NCI-H1436 treated with DMSO at 0.1 percent for 48 hours (cell line): ENCODE measurements at places on chromosomes 13 and 19.

DNA sequence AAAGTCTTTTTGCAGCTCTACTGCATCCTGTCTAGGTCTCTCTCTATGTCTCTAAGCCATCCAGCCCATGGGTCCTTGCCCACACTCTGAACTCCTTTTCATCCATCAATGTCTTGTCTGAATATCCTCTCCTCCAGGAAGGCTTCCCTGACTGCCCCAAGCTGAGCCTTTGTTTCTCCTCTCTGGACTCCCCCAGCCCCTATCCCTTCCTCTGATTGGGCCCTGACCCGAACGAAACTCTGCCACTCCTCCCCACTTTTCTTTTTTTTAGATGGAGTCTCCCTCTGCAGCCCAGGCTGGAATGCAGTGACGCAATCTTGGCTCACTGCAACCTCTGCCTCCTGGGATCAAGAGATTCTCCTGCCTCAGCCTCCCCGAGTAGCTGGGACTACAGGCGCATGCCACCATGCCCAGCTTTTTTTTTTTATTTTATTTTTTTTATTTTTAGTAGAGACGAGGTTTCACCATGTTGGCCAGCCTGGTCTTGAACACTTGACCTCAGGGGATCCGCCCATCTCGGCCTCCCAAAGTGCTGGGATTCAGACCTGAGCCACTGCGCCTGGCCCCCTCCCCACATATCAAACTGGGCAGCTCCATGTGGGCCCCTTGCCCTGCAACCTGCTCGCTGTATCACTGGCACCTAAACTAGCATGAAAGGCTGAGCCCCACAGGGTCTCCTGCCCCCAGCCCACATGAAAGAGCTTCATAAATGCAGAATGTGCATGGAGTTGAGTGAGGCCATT lies 870 bp upstream of the UNC13A start:
- DNase-seq, result no peak

GRCh38 chr19:275958-276646 lies 15.1 kb downstream of the PLPP2 start:
- DNase-seq, result no peak

- no peak for DNase-seq
Measured at GRCh38 chr19:12284226-12284625, 10.5 kb downstream of the ZNF44 start.

DNA sequence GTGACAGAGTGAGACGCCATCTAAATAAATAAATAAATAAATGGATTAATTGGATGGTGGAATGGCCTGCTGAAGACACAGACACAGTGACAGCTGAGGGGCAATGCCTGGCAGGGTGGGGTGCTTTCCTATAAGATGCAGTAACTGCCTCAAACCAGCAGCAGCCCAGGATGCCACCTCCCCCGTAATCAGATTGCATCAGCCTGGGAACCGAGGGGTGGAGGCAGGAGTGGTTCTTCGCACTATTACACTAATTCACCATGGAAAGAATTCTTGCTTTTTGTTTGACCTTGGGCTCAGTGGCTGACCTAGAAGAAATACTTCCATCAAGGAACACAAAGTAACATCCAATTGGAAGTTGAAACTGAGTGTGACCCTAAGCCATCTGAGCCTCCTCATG lies 31.6 kb upstream of the USP12 start:
- DNase-seq, result no peak

DNA sequence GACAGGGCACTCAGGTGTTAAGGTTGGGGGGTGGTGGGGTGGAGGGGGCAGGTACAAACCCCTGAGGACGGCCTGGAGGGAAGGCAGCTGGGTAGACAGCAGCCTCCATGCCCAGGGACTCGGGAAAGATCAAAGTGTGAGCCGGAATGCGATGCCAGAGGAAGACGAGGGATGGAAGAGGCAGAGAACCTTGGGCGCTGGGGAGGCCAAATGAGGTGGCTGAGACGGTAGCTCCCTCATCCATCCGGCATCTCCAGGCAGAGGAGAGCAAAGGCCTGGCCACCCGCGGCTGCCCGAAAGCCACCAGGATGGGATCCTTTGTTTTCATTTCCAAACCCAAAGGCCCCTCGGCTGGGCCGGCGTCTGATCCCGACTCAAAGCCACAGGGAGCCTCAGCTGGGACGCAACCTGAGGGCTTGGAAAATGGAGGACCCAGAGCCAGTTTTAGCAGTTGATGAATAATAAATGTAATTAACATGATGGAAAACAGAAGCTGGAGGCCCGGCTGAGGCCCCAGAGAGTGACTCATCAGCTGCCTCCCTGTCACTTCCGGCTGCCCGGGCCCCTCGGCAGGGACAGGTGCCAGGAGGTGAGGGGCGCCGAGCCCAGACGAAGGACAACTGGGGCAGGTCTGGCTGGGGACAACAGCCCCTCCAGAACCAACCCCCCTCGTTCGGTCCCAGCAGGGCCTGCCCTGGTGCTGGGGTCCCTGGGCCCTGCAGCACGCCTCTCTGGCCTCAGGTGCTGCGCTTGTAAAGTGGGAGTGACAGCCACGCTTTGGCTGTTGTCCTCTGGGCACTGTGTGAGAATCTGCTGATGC lies 61.6 kb downstream of the CEBPG start:
- DNase-seq, result no peak

DNA sequence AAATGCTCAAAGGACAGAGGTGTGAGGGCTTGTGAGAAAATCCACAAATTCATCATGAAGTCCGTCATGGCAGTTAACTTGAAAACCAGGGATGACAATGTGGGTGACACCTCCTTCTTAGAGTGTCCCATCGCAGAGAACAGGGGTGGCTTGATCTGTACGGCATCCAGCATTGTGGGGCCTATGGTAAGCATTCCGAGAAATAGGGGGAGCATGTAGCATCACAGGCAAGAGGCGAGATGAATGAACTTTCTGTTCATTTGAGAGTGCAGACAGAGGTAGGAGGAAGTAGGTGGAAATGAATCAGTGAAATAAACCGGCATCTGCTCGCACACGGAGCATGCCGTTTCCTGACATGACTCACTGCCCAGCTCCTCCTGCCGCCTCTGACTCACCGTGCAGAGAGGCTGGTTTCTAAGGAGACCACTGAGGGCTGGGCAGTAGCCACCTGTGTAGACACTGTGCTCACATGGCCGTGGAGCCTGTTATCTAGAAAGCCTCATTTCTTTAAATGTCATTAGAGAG lies 339.0 kb downstream of the RFC3 start:
- no peak for DNase-seq

GRCh38 chr19:41575998-41576397 lies at the start of gene CEACAM21:
TSS of gene CEACAM21 (plus strand) at chr19:41576166. CDS start at chr19:41576275, 109 bp downstream.
- no peak for DNase-seq

DNA sequence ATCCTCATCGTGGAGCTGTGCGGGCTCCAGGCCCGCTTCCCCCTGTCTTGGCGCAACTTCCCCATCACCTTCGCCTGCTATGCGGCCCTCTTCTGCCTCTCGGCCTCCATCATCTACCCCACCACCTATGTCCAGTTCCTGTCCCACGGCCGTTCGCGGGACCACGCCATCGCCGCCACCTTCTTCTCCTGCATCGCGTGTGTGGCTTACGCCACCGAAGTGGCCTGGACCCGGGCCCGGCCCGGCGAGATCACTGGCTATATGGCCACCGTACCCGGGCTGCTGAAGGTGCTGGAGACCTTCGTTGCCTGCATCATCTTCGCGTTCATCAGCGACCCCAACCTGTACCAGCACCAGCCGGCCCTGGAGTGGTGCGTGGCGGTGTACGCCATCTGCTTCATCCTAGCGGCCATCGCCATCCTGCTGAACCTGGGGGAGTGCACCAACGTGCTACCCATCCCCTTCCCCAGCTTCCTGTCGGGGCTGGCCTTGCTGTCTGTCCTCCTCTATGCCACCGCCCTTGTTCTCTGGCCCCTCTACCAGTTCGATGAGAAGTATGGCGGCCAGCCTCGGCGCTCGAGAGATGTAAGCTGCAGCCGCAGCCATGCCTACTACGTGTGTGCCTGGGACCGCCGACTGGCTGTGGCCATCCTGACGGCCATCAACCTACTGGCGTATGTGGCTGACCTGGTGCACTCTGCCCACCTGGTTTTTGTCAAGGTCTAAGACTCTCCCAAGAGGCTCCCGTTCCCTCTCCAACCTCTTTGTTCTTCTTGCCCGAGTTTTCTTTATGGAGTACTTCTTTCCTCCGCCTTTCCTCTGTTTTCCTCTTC lies 6.3 kb downstream of the MYADM start:
- DNase-seq, result no peak

DNA sequence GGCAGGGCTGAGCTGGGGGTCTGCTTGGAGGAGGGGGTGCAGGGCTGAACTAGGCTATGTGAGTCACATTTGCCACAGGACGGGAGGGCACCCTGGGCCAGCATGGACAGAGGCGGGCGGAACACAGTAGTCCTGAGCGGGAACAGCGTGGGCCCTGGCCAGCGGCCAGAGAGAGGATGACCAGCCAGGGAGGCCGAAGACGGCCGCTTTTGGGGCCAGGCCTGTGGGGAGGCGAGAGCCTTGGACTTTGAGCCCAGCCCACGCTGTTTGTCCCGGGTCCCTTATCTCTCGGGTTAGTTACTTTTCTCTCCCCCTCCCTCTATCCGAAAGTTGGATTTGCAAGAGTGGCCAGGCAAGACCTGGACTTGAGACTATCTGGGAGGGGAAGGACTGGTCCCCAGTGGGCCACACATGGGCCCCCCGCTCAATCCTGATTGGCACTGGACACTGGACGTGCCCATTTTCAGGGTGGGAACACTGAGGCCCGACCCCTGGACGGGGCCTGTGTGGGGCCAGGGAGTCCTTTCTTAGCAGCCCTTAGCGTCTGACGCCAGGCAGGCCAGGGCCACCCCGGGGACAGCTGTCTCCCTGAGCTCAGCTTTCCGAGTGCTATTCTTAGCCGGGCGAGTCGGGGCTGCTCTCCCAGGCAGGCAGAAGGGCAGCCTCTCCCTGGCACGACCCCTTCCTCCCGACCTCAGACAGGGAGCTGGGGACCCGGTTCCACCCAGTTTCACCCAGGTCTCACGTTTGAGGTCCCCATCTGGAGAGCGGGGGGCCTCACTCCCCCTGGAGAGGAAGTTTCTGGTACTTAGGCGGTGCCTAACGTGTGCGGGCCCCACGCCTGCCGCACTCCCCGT lies 833 bp downstream of the GAMT start:
- no peak for DNase-seq

DNA sequence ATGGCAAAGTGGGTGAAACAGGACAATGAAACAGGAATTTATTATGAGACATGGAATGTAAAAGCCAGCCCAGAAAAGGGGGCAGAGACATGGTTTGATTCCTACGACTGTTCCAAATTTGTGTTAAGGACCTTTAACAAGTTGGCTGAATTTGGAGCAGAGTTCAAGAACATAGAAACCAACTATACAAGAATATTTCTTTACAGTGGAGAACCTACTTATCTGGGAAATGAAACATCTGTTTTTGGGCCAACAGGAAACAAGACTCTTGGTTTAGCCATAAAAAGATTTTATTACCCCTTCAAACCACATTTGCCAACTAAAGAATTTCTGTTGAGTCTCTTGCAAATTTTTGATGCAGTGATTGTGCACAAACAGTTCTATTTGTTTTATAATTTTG lies 8.6 kb downstream of the CLN5 start:
- no peak for DNase-seq

DNA sequence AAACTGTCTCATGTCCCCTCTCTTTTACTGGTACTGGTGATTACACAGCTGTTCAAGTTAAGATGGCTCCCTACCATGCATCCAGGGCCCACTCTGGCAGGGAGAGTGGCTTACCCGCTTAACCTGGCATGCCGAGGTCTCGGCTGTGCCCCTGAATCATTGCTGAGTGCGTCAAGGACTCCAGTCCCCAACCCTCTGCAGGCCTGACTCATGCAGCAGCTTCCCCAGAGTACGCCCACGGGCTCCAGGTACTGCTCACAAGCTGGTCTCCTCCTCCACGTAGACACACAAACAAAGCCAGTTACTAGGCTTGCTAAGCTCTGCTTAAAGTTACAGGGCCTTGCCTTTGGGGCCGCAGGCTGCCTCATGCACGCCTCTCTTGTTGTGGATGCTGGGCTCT lies 447.4 kb downstream of the COG6 start:
- DNase-seq, result no peak

DNA sequence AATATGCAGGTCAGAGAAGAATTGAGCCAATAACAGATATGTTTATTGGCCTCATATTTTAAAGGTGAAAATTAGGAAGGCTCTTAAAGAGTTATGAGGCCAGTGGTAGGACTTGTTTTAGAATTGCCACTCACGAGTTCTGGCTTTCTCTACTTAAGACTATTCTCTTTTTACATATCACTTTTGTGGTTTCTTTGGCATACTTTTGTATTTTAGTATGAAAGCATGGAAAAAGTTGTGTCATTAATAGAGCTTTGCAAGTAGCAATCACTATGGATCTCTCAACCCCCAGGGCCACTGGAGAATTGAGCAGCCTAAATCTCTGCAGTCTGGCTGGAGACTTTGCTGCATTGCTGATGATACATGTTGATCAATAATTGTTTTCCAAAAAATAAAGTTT lies 64.6 kb upstream of the SOX21 start:
- no peak for DNase-seq

- DNase-seq, result no peak
Measured at GRCh38 chr19:50178859-50179537, 15.9 kb upstream of the IZUMO2 start.

GRCh38 chr13:113527272-113527958 lies 36.9 kb upstream of the DCUN1D2 start:
- no peak for DNase-seq

DNA sequence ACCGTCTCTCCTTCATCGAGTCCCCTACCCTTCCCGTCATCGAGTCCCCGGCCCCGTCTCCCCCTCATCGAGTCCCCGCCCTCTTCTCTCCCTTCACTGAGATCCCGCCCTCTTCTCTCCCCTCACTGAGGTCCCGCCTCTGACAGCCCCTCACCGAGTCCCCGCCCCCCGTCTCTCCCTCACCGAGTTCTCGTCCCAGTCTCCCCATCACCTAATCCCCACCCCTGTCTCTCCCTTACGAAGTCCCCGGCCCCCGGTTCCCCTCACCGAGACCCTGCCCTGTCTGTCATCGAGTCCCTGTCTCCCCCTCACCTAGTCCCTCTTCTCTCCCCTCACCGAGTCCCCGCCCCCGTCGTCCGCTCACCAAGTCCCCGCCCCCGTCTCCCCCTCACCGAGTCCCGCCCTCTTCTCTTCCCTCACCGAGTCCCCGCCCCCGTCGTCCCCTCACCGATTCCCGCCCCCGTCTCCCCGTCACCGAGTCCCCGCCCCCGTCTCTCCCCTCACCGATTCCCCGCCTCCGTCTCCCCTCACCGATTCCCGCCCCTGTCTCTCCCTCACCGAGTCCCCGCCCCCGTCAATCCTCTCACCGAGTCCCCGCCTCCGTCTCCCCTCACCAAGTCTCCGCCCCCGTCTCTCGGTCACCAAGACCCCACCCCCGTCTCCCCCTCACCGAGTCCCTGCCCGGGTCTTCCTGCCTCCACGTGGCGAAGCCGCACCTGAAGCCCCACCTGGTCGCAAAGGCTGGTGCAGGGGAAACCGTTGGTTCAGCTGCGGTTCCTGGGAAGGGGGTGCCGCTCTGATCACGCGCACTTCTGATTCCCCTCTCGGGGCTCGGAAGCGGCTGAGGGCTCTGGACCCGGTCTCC lies 23.9 kb upstream of the ZNF846 start:
- DNase-seq, result peak; percentile 19

- DNase-seq, result no peak
Measured at GRCh38 chr19:2186071-2186846, 22.5 kb downstream of the DOT1L start.

- DNase-seq, result no peak
Measured at GRCh38 chr19:16367261-16367683, 42.6 kb downstream of the KLF2 start.

GRCh38 chr13:81406022-81406421 lies 1065.1 kb upstream of the SPRY2 start:
- DNase-seq, result no peak
